ENCODE measurements at places on chromosomes 4 and X.

GRCh38 chr4:128440923-128441322 lies 153.3 kb upstream of the PGRMC2 start:
- no peak for DNase-seq

DNA sequence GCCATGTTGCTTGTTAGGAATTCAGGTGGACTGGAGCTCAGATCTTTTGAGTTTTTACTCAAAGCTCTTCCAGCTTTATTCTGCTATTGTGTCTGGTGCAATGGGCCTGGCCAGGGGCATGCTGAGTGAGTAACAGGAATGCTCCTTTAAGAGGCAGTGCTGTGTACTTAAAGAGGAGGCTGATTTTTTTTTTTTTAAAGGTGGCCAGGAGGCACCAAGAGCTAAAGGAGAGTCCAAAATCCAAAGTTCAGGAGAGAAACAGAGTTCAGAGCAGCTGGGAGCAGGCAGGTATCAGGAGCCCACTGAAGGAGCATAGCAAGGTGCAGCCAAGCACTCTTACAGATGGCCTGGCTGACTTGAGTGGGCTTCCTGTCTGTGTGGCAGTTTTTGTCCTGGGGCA lies 178.7 kb downstream of the FMR1NB start:
- no peak for DNase-seq

DNA sequence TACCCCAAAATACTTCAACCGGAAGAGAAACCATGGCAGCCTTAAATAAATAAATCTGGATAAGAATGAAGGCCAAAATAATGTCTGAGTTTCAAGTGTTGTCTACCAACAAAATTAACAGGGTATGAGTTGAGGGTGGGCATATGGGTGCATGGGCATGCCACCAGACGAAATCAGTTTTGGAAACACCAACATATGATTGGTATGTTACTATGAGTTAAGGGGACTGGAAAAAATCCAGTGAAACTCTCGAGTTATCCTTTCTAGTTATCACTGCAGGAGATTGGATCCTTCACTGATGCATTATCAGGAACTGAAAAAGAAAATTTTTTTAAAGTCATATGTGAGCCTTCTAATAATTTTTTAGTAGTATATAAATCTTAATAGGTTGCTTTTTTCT lies 32.4 kb downstream of the NOCT start:
- no peak for DNase-seq

DNA sequence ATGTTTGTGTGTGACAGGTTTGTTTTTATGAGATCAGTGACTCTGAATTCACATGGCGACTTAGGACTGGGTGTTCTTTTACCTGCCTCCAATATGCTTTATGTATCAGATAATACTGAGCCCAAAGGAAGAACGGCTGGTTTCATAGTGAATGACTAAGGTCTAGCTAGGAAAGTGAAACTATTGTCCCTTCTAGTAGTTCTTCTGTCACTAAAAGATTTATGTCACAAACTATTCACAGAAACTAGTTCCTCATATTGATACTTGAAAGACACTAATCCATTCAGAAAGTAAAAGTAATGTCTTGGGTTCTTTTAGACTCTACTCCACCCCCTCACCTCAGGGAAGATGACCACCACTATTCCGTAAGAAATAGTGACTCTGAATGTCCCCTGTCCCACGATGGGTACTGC lies 81.7 kb downstream of the EGF start:
- no peak for DNase-seq

- DNase-seq: no peak
Measured at GRCh38 chrX:88101968-88102367, 584.4 kb downstream of the KLHL4 start.

DNA sequence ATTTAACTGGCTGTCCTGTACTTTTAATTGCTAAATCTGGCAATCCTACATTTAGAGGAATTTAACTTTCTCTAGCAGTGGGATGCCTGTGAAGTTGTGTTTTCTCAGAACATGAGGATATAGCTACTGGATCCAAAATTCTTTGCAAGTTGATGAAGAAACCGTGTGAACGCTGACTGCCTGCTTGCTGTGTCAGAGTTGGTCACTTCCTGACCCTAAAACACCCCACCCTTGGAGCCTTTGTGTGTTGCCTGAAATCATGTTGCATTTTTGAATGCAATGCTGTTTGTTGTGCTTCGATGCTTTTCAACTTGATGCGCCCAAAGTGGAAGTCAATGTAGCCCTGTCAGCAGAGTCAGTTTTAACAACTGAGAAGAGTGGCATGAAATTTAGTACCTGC lies 211.2 kb downstream of the ANK2 start:
- no peak for DNase-seq

- no peak for DNase-seq
Measured at GRCh38 chr4:165828928-165829327, 44.1 kb upstream of the TLL1 start.

- DNase-seq: peak; percentile 56
Measured at GRCh38 chr4:46329118-46329976, 60.6 kb downstream of the GABRA2 start.

- no peak for DNase-seq
Measured at GRCh38 chr4:57911203-57911602, 801.0 kb upstream of the IGFBP7 start.

GRCh38 chr4:38145741-38146140 lies 185.5 kb downstream of the PTTG2 start:
- no peak for DNase-seq

DNA sequence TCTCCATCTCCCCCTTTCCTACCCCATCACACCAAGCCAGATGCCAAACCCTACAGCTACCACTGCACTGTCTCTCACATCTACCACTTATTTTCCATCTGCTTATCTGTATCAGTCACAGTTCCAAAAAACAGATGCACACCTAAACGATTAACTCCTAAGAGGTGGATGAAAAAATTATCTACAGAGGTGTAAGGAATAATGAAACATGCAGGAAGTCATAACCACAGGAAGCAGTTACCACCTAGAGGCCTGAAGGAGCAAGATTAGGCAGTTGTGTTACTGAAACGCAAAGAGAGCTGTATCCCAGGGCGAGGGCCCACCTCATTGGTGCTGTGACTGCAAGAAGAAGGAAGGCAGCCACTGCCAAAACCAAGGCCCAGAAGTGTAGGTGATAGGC lies 87.8 kb upstream of the FAM241A start:
- DNase-seq: no peak

- DNase-seq: no peak
Measured at GRCh38 chr4:95107004-95107403, 349.2 kb downstream of the BMPR1B start.

- DNase-seq: no peak
Measured at GRCh38 chr4:109699553-109700225, 3.6 kb downstream of the CASP6 start.

DNA sequence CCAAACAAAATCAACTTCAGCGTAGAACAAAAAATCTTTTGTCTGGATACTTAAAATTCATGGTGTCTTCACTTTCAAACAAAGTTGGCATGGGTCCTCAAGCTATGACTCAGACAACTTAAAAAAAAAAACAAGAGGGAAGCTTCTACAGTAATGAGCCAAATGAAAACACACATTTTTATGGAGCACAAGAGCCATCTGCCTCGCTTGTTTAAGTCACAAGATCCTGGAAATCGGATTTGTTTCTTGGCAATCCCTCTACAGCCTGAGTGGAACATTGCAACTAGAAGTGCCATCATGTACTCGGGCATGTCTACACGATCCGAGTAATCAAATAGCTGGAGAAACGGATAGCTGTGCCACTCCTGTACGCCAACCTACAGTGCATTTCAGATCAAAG lies 22.6 kb downstream of the LAMP2 start:
- no peak for DNase-seq

GRCh38 chr4:85569730-85570299 lies 94.9 kb downstream of the ARHGAP24 start:
- no peak for DNase-seq

DNA sequence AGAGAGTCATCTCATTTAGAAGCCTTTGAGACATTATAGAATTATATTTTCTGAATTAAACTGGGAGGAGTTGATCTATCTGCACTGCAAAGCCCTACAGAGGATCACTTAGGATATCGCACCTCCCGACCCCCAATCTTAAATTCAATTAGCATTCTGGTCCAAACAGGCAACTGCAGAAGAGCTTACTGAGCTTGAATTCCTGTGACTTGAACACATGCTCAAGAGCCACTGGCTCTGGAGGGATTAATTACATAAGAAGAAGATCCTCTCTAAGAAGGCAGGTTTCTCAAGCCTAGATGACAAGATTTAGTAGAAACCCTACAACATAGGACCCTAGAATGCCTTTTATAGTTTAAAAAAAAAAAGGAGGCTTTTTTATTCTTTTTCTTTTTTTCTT lies 548.9 kb downstream of the ARAP2 start:
- no peak for DNase-seq

DNA sequence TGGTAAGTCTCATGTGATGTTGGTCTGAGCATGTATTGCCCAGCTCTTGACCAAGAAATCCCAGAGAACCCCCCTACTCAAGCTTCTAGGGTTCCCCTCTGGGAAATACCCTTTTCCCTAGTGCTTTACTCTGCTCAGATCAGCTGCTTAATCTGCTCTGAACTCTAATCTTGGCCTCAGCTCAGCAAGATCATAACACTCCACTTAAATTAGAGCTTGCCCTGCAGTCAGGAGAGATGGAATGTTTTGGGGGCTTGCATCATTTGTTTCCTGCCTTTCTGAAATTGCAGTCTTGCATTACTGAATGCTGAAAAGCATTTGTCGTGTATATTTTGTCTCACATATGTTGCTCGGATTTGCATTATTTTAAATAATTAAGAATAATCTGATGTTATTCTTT lies 1153.6 kb downstream of the FSTL5 start:
- DNase-seq: no peak

DNA sequence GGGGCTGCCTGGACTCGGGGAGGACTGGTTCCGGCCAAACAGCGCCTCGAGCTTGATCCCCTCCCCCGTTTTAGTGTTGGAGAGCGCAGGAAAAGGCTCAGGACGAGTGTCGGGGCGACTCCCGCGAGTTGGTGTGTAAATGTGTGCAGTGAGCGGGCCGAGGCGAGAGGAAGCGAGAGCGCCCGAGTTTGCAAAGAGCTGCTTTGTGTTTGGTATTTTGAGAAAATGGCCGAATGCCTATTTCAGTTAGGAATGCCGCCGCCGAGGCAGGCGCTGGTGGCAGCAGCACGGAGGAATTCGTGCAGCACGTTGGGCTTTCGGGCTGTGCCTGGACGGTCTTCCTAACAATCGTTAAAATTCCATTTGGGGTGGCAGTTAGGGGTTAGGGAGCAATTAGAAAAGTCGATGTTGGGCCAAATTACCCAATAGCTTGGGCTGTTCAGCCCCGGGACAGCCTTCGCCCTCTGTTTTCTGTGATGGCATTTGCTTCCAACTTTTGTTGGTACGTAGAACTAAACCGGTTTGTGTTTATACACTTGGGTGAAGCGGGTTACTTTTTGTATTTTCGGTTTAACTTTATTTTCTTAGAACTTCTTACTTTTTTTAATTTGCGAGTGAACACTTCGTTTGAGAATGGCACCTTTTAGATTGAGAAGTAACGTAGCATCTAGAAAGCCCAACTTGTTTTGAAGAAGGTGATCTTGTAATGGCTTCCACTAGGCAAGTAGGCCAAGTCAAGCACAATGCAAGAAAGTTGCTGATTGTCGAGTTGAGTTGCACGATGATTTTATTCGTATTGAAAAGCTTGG lies 1.6 kb downstream of the REST start:
- peak; percentile 13 for DNase-seq

GRCh38 chr4:188399834-188400233 lies 260.6 kb downstream of the TRIML1 start:
- no peak for DNase-seq

- no peak for DNase-seq
Measured at GRCh38 chrX:148448686-148449085, 51.7 kb upstream of the AFF2 start.

DNA sequence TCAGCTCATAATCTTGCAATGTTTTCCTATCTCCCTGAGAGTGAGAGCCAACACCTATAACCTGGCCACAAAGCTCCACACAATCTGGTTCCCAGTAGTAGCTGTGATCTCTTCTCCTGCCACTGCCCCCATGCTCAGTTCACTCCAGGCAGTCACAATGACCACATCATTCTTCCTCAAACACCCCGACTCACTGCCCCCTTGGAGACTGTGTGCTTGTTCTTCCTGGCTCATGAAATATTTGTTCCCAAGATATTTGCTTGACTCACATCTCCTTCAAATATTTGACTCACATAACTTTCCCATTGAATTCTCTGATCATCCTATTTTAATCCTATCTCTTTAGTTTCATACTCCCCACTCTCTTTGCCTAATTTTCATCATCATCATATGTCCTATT lies 173.7 kb downstream of the AREG start:
- no peak for DNase-seq

GRCh38 chr4:28555866-28556265 lies 1695.2 kb downstream of the STIM2 start:
- no peak for DNase-seq

Data from NCI-H1048 (cell line).